ENCODE measurements at places on chromosomes 3 and 15.

GRCh38 chr3:48595526-48596121 is 495 bp upstream of the COL7A1 start:
- DNase-seq: no peak

DNA sequence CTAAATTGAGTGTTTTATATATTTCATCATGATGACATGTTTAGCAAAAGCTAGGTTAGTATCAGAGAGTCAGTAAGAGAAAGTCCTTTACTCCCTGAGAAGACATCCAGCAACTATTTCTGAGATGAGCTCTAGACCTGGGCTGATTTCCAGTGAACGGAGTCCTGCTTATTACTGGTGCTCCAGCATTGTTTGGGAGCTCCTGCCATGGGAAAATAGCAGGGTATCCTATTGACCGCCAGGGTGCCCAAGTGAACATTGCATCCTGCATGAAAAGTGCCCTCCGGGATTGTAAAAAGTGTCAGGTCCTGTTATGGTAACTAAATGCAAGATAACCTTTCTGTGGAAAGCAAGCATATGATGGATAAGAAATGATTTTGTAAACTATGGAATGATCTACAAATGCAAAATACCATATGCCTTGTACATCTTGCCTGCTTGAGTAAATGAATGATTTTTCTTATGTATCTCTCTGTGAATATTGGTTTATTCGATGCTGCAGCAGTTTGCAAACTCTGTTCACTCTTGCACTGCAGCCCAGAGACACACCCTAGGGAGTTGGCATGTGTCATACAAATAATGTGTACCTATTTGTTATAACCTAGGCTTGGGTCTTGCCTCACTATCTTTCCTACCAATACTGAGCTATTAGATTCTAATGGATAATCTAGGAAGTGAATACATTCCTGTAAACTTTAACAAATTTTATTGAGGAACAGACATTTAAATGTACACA is 96.7 kb downstream of the IL5RA start:
- no peak for DNase-seq

- DNase-seq: no peak
These were observed 709.4 kb upstream of the NR2F2 start for GRCh38 chr15:95620934-95621579.

DNA sequence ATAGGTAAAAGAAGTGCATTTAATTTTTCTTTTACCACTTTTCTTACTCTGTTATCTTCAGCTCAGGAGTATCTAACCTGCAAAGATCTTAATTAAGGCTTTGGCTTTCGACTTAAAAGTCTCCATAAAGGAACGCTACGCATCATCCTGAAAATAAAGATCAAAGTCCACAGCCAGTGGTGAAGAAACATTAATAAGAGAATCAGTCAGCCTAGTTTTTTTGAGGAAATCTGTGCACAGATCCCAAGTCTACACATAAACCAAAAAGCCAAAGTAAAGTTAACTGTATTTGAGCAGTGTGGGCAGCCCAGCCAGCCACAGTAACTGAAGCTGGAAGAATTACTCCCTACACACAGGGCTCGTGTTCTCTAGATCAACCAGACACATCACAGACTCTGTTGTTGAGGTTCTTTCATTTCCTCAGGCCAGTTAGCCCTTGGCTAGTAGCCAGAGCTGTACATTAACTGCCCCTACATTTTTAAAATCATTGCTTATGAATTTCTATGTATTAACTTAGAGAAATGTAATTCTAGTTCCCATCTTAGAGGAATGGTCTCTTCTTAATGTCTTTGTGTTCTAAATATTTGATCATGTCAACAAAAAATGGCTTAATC is 6.9 kb downstream of the LRRC2 start:
- no peak for DNase-seq

DNA sequence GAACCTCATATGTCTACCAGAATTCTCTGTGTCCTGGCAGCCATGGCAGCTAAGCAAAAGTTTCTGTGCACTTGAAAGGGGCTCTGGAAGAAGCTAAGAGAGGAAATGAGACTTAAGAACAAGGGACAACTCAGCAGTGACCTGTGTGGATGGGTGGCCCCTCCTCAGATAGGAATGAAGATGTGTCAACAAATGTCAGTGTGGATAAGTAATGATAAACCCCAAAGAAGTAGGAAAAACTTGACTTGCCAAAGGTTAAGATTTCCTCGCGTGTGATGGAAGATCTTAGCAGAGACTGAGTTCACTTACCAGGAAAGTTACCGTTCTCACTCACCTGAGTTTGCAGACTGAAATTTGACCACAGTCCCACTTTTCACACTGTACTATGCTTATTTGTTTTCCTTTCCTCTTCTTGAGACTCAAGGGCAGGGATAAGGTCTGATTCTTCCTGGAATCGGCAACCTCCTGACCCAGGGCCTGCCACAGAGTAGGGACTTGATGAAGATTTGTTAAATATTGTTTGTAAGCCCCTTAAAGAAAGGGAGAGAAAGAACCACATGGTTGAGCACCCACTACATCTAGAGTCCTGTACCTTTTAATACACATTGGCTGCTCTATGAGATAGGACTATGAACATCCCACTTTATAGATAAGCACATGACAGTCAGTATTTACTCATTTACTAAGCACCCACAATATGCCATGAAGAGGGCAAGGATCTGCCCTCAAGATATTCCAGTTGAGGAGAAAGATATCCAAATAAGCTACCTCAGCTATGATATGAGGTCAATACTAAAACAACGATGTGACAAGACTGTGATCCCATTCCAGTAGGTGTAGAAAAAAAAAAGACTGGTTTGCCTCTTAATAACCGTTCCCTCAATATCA is 7.3 kb upstream of the HRH1 start:
- DNase-seq: no peak

- DNase-seq: no peak
These were observed 41.3 kb upstream of the GCNT3 start for GRCh38 chr15:59570315-59570714.

DNA sequence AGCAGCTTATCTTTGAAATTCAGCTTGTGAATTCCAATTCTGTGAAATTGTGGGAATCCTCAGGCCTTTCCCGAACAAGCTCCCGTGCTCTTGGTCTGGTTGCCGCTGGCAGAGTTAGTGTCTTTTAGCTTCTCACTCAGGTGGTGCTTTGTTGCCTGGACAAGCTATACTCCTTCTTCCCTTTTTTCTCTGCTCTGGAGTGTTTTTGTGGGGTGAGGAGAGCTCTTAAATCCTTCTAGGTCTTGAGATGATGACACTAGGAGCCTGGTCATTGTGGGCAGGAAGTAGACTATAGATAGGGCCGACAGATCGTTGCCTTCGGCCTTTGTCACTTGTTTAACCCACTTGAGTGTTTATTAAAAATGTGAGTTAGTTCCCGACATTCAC is 93.8 kb downstream of the SLCO3A1 start:
- DNase-seq: no peak

GRCh38 chr15:97383516-97383915 is 577.0 kb upstream of the ARRDC4 start:
- DNase-seq: no peak

GRCh38 chr15:45777781-45778180 is 143.0 kb downstream of the SQOR start:
- no peak for DNase-seq

DNA sequence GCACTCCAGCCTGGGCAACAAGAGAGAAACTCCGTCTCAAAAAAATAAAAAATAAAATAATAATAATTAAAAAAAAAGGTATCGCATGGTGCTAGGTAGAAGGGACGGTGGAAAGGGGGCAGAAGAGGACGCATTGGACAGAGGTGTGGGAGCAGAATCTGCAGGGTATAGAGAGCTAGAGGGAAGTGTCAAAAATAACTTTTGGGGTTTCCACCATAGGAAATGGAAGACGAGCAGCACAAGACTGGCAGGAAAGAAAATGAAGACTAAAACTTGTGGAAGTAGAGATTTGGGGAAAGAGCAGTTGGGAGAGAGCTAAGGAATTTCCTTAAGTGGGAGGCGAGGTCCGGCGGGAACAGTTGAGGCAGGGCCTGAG is 585 bp upstream of the MKRN2 start:
- no peak for DNase-seq

- no peak for DNase-seq
These were observed 25.4 kb downstream of the ALDH1A2 start for GRCh38 chr15:58040150-58040549.

GRCh38 chr15:69320977-69321554 is 22.4 kb downstream of the PAQR5 start:
- no peak for DNase-seq

DNA sequence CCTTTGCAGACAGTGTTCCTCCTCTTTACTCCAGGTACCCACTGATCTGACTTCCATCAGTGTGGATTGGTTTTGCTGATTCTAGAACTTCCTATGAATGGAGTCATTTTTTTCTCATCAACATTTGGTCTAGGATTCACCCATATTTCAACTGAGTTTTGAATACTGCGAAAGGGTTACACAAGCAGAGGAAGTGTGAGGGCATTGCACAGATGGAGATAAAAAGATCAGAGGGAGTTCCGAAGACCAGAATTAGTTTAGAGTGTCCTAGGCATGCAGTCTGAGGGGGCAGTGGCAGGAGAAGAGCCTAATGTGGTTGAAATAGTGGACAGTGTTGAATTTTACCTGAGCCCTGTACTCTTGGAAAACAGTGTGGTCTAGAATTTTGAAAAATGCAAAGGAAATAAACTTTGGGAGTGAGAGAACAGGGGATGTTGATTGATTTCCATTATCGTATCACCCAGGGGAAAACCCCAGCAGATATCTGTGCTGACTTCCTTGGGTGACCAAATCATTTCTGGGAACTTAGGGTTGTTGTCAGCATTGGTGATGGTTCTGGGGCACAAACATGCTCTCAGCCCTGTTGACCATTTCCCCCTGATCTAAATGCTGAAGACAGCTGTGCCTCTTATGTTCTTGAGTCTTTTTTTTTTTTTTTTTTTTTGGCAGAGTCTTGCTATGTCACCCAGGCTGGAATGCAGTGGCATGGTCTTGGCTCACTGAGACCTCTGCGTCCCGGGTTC is 327.4 kb upstream of the LRRFIP2 start:
- DNase-seq: no peak

GRCh38 chr3:134956844-134957243 is 161.8 kb downstream of the EPHB1 start:
- DNase-seq: no peak

DNA sequence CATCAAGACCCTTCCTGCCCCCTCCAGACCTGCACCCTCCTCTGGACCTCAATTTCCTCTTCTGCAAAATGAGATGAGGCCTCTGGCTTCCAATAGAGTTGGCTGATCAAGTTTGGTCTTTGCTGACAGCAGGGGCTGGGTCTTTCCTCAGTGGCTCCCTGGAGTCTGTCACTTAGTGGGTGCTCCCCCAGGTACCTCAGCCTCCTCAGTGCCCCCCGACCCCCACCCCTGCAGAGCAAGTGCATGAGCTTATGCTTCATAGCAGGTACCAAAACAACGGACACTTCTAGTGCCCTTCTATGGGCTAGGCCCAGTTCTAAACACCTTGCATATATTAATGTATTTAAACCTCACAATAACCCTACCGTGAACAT is 6.9 kb upstream of the PLXND1 start:
- DNase-seq: no peak

GRCh38 chr15:29789871-29790270 is 32.4 kb downstream of the TJP1 start:
- no peak for DNase-seq

- no peak for DNase-seq
These were observed 100.0 kb downstream of the ZMAT3 start for GRCh38 chr3:178971614-178972013.

DNA sequence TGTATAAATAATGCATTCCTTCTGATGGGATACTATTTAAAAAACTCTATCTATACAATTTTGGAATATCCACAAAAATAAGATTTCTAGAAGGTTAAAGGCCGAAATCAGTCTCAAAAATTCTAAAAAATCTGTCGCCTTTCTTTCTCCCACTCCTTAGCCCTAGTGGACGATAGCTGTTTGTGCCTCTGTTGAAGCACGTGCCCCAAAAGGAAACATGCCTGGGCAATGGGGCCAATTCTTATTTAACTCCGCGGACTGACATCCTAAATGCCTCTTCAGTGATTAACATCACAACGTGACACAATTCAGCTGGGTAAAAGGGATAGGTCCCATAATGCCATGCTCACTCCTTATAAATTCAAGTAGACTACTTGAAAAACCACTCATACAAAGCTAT is 65.1 kb downstream of the GAP43 start:
- no peak for DNase-seq

- DNase-seq: no peak
These were observed 71.3 kb downstream of the NUP210 start for GRCh38 chr3:13348661-13349396.

- no peak for DNase-seq
These were observed 268.6 kb downstream of the RORA start for GRCh38 chr15:60960517-60960916.

DNA sequence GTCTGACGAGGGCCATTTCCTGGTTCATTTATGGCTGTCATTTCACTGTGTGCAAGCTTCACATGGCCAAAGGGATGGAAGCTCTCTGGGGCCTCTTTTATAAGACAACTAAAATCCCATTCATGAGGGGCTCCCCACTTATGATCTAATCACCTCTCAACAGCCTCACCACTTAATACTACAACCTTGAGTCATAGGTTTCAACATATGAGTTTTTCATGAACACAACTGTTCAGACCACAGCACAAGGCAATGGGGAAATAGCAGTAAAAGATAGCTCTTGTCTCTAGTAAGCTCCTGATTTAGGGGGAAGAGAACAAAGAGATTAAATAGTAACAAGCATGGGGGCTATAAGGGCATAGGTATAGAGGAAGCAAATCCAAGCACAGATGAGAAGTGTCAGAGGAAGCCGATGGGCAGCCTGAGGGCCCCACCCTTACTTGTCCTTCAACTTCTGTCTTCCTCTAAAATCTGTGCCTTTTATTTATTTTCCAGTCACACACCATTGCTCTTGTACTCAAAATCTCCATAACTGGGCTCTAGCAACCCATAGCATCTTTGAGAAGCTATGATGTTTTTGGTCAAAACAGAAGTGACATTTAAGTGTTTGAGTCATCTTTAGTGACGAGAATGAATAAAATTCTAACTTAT is 329.1 kb downstream of the UNC13C start:
- no peak for DNase-seq

Measured in GM12891 (cell line).